Hepatocyte (in vitro differentiated cells): ENCODE measurements at places on chromosomes 16 and 17.

DNA sequence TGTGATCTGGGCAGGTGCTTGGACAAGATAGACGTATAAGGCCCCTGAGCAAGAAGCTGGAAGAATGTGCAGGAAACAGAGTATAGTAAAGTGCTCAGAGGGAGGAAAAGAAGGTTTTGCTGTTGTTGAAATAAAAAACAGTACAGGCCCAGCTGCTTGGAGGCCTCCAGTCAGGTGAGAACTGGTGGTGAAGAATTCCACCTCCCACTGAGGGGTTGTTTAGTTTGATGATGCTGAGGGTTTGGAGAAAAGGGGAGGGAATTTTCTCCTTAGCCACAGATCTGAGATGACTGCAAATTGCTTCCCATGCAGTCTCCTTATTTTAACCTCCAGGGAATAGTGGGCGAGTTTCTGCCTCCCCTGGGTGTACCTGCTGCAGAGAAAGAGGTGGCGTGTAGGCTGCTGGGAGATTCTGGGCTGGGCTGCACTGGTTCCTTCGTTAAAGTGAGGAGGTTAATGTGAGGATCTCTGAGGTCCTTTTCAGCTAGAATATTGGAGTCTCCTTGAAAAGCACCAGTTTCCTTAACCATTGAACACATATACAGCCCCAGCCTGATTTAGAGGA lies 25.8 kb downstream of the SMPD3 start:
- DNase-seq = no peak

- DNase-seq = no peak
Measured at GRCh38 chr17:61400717-61401388, 1.2 kb downstream of the TBX2 start.

GRCh38 chr16:119835-120491 lies 18.5 kb downstream of the NPRL3 start:
- no peak for DNase-seq

GRCh38 chr16:72902206-72902605 lies 145.7 kb downstream of the ZFHX3 start:
- no peak for DNase-seq

DNA sequence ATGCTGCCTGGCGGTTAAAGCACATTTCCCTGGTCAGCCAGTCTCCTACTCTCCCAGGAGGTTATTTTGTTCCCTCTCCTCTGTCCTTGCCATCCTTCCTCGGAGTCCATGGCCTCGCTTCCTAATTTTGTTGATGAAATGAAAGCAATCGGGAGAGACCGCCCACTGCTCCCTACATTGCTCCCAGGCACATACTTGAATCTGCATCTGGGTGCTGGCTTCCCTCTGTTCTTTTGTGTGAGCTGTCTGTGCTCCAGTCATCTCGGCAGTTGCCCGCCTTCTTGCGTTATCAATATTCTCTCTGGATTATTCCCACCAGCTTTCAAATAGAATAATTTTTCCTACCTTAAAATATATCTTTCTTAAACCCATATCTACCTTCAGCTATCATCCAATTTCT lies 11.1 kb downstream of the KRT23 start:
- DNase-seq = no peak

GRCh38 chr17:46836500-46836899 lies 14.9 kb upstream of the WNT9B start:
- DNase-seq = no peak

- peak; percentile 81 for DNase-seq
Measured at GRCh38 chr17:19728084-19728495, 11.7 kb upstream of the SLC47A2 start.

DNA sequence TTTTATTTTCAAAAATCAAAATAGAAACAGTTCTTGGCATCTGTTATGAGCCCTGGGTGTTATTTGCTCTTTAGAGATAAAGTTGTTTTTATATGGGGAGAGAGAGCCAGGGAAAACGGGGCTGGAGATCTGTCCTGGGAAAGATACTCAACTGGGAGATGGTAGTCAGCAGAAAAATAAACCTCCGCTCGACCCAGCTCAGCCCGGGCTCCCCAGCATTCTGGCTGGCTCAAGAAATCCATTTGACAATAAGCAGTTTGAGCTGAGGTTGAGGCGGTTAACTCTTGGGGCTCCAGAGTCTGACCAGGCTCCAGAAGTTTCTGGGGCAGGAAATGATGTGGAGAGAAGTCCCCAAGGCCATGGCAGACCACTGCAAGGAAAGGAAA lies 151.9 kb downstream of the IRX5 start:
- DNase-seq = no peak

GRCh38 chr16:47904691-47905090 lies 251.1 kb downstream of the ABCC12 start:
- DNase-seq = no peak

DNA sequence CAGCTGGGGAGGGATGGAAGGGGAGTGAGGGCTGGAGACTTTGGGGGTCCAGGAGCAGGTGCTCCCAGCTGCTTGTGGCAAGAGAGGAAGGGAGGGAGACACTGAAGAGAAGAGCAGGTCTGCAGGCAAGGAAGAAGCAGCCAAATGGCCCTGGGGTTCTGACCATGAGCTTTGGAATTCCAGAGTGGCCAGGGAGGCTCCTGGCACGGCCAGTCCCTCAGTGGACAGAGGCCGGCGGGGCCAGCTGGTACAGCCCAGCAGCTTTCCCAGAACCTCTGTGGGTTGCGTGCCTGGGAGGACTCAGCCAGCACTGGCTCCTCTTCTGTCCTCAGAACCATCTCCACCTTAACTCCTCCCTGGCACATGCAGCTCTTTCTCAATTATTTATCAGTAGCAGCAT lies 233.0 kb downstream of the MSI2 start:
- DNase-seq = no peak

GRCh38 chr16:79601092-79601930 lies 774 bp upstream of the MAF start:
- DNase-seq = peak; percentile 84

DNA sequence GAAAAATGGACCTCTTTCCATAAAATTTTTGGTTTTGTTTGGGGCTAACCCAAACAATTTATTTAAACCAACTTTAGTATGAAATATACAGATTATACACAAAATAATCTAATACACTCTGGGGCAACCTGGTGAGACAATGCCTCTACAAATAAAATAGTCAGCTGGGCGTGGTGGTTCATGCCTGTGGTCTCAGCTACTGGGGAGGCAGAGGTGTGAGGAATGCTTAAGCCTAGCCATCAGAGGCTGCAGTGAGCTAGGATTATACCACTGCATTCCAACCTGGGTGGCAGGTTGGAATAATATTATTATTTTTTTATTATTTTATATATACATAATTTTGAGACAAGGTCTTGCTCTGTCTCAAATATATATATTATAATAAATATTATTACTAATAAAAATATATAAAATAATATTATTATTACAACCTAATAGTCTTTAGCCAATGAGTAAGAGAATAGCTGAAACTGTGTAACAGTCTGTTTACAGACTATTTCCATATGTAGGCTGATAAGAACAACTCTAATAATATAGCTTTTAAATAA lies 50.5 kb downstream of the GLG1 start:
- DNase-seq = no peak

DNA sequence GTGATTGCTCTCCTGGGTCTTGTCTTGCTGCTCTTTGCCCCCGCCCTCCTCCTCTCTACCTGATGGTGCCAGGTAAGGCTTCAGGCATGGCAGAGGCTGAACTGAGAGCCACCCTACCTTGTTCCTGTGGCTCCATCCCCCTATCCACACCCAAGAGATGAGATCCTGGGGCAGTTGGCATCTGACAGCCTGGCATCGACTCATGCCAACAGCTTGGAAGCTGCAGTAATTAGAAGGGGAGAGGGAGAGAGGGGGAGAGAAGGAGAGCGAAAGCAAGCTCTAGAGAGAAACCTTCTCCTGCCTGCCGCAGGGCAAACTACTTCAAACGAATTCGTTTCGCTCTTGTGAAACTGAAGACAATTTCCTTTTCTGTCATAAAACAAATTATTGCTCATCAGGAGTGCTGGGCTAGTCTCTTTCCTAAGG lies 13.8 kb upstream of the SP6 start:
- no peak for DNase-seq

DNA sequence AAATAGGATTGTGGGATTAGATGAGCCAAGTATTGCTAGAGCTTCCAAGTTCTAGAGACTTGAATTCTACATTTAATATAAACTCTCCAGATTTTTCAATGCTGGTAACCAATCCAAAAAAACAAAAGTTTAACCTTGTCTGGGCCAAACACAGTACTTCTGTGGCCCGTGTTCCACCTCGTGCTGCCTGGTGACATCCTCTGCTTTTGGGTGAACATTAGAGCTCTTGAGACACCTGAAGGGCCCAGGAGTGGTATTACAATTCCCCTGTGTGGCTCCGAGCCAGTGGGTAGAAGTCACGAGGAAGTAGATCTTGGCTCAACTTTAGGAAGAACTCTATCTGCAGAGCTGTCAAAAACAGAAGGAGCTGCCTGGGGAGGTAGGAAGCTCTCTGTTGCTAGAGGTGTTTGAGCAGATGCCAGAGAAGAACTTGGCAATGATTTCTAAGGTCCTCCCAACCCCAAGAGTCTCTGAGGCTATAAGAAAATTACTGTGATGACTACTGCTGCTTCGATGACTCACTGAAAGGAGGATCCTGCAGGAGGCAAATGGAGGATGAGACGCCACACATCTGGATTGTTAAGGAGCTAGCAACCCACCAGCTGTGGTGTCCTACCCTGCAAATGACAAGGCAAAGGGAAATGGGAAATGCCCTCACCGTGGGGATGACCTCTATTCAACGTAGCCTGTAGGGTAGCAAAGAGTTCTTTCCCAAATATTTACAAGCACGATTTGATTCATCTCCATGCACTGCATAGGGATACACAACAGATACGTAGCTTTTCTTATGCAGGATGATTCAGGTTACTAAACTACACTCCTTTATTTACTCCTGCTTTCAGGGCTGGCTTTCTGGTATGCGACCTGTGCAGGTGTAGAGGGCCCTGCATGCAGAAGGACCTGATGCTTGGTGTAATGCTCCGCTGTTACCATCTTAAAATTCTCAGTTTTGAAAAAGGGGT lies 45.8 kb upstream of the GAS7 start:
- DNase-seq = peak; percentile 24
